Mucosa of descending colon (tissue), 3 donors: ENCODE measurements at places on chromosomes 16 and 17.

GRCh38 chr16:90010676-90011507 is 8.4 kb downstream of the DBNDD1 start:
- no peak for DNase-seq

- DNase-seq, result no peak
Measured at GRCh38 chr17:7626307-7626706, 1.3 kb downstream of the SAT2 start.

DNA sequence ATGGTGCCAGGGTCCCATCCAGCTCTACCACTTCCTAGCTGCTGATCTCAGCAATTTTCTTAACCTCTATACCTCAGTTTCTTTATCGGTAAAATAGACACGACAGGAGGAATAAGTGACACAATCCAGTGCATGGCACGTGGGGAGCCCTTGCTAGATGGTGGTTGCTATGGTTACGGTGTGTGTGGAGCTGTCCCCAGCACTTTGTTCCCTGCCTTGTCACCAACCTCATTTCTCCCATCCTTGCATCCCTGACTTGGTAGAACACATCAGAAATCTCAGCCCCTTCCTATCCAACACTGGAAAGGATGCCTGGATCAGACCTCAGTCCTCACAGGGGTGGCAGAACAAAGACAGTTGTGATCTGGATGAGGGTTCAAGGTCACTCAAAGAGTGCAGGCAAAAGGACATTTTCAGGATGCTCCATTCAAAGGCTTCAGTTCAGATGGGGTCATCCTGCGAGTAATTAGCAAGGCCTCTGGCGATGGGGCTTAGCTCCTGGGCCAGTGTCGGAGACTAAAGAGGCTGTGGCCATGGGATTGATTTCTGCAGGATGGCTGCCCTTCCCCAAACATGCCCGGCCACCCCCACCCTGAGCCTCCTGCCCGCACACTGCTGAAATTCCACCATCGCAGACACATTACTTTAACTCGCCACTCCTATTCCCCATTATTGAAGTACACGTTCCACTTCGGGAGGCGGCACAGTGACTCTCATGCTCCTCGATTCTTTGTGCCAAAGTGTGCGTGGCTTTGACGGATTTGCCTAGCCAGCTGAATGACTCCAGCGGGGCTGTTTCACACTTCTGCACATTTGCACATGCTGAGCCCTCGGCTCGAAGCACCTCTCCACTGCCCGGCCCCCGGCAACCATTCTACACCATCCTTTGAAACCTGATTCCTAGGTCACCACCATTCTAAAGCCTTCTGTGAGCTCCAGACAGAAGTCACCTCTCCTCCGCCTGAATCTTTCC is 40.3 kb downstream of the WNT3 start:
- no peak for DNase-seq

DNA sequence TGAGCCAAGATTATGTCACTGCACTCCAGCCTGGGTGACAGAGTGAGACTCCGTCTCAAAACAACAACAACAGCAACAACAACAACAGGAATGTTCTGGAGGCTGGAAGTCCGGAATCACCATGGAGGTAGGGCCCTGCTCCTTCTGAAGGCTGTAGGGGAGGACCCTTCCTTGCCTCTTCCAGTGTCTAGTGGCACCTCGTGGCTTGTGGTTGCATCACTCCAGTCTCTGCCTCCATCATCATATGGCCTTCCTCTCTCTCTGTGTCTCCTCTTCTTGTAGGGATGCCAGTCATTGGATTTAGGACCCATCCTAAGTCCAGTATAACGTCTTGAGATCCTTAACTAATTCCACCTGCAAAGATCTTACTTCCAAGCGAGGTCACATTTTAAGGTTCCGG is 14.0 kb downstream of the NAGPA start:
- no peak for DNase-seq

DNA sequence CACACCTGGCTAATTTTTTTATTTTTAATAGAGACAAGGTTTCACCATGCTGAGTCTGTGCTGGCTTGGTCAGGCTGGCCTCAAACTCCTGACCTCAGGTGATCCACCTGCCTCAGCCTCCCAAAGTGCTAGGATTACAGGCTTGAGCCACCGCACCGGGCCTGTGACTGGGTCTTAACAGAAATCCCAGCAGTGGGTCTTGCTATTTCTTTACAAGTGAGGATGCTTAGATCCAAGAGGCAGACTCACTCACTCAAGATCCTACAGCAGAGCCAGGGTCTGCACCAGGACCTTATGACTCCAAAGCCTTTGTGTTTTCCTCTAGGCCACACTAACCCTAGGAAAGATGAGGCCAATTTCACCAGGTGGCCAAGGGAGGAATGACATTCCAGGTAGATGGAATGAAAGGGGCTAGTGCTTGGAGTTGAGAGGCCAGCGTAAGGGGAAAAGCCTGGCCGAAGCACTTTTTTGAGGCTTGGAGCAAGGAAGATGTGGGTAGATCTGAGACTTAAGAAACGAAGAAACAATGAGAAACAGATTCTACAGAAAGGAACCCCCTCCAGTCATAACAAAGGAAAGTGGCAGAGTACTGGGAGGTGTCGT is 5.7 kb upstream of the STAT5A start:
- DNase-seq, result no peak

GRCh38 chr17:80339731-80340456 is 75.1 kb upstream of the ENDOV start:
- DNase-seq, result no peak

DNA sequence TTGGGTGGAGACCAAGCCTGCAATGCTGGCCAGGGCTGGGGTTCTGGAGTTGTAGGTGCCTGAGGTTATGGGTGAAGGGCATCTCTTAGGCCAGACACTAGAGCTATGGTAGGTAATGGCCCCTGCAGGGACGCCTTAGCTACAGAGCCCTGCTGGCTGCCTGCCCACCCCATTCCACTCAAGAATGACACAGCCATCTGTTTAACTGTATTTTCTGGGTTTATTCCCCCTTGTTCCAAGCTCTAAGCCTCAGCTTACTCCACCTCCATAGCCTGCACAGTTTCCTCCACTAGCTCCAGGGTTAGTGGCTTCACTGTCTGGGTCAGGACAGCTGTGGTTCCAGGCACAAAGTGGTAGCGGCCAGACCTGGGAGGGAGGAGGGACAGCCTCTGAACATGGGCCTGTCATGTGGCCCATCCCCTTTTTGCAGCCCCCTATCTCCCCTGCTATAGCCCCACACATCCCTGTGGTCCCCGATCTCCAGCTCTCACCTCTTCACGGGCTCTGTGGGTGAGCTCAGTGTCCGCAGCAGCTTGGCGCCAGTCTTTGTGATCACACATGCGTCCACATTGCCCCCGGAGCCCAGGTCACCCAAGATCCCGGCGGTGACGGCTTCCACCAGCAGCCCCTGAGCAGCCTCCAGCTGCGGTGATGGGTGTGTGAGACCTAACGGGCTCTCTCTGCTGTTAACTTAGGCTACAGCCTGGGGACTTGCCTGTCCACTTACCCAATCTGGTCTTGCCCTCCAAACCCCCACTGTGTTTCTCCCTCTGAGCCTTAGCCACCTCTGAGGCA is 2.1 kb downstream of the PSMB10 start:
- DNase-seq, result peak; percentile 66

GRCh38 chr17:80621335-80621996 is 76.8 kb downstream of the RPTOR start:
- no peak for DNase-seq

DNA sequence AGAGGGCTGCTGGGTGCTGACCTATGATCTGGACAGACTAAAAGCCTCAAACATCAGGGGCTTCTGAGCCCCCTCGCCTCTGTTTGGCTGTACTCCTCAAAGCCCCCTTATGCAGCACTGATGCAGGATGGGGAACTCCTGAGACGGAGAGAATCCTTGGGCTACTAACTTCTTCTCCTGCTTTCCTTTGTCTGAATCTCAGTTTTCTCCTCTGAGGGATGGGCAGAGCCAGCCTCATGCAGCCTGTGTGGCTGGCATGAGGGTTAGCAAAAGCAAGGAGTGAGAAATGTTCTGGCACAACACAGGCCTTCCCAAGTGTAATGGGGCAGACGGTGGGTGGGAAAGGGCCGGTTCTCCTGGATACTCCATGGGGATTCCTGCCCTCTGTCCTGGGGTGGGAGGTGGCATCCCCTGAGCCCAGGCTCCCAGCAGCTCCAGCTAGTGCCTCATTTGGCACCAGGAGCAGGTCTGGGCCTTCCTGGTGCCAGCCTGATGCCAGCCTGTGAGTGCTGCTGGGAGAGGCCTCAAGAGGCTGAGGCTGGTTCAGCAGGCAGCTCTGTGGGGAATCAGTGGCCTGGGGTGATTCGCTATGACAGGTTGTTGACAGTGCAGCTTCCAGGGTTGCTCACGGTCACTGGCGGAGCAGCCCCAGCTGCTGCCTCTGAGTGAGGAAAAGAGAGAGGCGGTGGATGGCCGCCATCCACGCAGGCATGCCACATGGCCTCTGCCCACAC is 4.0 kb upstream of the BRD7 start:
- DNase-seq, result no peak

DNA sequence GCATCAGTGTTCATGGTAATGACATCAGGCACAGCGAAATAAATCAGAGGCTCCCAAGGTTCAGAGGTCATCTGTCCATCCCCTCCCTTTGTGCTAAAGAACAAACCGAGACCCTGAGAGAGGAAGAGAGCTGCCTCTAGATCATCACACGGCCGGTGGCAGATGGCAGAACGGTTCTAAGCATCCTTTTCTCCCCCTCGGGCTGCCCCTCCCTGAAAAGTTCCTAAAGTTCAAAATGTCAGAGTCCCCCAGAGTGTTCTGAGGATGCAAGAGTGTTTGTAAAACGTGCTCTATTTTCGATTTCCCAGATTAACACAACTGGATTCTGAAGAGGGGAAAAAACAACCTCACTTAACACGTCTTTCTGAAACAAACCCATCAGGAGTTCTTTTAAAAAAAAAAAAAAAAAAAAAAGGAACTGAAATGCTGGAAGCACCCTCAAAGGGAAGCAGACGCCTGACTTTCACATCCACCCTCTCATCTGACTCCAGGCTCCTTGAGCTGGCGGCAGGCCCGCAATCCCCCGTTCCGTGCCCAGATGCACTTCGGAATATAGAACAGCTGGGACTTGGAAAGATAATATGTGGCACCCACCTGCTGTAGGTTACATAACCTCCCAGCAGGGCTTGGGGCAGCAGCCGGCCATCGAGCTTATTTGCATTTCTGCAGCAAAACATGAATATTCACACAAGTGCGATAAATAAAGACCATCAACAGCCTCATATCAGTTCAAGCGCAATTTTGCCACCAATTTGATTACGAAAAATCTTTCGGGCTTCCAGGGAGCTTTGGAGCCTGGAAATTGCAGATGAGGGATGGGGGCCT is 115.5 kb upstream of the SMURF2 start:
- peak; percentile 59 for DNase-seq

GRCh38 chr17:52678211-52678610 is 519.7 kb upstream of the CA10 start:
- DNase-seq, result no peak

DNA sequence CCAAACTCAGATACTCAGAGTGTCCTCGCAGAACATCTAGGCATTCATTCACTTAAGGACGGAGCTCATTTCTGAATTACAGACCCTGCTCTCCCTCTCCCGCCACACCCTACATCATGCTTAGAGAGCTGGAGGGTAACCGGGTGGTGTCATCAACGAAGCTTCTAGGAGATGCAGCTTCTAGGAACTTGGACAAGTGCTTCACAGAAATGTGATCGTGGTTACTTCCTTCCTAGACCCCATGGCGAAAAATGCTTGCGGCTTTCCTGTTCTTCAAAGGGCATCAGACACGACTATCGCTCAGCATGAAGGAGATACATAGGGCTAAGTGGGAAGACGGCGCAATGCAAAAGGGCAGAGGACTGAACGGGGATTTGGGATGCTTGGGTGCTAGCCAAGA is 126.8 kb downstream of the ZFHX3 start:
- no peak for DNase-seq

- peak; percentile 79 for DNase-seq
Measured at GRCh38 chr16:23679274-23679985, 741 bp downstream of the PLK1 start.

DNA sequence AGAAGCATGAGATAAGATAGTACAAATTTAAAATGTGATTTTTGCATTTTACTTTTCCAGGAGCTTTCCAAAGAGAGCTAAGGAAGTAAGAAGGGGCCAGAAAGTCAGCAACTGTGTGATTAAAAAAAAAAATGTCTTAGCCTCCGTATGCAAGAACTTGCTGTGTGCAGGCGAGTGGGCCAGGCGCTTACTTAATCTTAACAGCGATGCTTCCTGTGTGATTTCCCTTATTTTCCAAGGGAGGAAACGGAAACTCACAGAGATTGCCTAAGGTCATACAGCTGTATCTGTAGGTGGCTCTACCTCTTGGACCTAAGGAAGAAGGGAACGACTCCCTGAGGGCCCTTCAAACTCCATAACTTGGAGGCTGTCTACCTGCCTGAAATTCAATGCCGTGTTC is 11.1 kb downstream of the HS3ST3B1 start:
- DNase-seq, result no peak

DNA sequence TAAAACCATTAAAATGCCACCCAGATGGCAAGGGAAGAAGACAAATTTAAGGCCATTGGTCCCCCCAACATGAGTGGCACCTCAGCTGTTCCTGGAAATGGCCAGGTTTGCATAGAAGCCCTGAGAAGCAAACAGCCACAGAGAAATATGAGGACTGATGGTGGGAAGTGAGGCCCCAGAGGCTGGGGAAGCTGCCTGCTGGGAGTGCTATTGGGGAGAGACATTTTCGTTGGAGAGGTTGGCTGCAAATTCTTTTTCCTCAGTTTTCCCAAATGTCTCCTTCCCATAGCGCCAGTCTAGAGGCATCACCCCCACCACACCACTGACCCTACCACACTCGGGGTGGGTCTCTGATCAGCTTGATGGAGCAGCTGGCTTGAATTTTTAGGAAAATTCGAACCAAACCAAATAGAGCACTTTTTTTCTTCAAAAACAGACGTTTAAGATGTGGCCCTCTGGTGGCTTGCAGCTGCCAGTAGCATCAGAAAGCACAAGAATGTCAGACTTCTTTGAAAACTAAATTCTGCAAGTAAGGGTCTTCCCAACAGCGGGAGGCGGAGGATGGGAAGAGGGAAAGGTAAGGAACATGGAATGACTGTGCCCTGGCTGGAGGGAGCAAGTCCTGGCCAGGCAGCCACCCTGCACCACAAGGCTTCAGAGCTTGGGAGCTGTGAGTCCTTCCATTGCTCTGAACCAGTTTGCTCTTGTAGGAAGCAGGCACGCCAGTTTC is 13.2 kb upstream of the SLC12A3 start:
- DNase-seq, result peak; percentile 9

DNA sequence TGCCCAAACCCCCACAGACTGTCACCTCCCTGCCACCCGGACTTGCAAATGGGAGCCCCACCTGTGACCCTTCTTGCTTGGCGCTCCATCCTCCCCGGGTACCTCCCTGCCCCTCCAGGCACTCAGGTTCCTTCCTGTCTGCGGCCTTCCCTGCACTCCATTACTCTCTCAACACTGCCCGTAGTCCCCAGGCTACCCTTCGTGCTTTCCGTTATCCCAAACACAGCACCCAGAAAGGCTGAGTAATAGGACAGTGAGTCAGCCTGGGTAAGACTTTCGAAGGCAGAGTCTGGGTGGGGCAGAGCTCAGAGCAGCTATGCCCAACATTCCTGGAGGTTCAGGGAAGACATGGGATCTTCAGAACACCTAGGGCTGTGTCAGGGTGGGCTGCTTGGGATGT is 16.6 kb upstream of the C16orf74 start:
- no peak for DNase-seq

GRCh38 chr16:73996624-73997339 is 299.8 kb upstream of the PSMD7 start:
- peak; percentile 84 for DNase-seq

- DNase-seq, result no peak
Measured at GRCh38 chr16:4495766-4496165, 19.6 kb downstream of the HMOX2 start.

GRCh38 chr16:55687802-55688201 is 32.0 kb downstream of the SLC6A2 start:
- no peak for DNase-seq
